ENCODE measurements at places on chromosomes 6 and 20.

DNA sequence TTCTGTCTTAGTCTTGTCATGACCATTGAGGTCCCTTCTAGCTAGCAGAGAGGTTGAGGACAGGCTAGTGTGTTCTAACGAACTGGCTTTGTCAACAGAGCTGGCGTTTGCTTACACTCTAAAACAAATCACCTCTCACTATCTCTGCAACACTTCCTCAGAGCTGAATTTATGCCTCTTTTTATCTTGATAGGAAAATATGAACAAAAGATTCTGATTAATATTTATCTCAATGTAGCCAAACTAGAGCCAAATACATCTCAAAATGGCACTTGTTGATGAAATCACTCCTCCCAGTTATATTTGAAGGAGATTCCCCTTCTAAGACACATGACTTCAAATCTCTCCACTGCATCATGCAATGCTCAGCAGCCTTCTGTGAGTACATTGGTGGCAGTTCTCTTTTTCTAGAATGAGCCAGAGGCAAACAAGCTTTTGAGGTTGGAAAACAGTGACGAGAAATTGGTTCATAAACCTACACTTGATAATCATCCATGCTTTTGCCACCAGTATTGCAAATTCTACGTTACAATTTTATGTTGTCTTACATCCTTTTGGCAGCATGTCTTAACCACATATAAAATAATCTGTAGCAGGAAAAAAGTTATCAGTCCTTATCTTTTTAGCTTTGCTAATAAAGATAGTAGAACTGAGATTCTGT, 615.7 kb upstream of the CITED2 start:
- DNase-seq: no peak

DNA sequence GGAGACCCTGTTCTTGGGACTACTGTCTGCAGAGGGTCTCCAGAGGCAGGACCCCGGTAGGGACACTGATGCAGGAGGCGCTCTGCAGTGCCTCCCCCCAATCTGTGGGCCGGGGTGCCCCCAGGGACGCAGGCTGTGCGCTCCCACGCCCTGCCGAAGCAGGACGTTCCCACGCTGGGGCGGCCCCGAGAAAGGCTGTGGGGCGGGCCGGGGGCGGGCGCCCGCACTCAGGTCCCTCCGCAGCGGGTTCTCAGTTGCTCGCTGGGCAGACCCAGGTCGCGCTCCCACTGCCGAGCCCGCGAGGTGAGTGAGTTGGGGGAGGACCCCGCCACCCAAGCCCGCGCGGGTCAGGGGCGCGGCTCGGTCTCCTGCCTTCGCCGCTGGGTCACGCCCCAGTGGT, at the start of gene COX4I2:
TSS of gene COX4I2 (plus strand) at position 253 of the 400 bp plus-strand sequence. CDS start 1,106 bp downstream, outside the sequence.
- DNase-seq: no peak

DNA sequence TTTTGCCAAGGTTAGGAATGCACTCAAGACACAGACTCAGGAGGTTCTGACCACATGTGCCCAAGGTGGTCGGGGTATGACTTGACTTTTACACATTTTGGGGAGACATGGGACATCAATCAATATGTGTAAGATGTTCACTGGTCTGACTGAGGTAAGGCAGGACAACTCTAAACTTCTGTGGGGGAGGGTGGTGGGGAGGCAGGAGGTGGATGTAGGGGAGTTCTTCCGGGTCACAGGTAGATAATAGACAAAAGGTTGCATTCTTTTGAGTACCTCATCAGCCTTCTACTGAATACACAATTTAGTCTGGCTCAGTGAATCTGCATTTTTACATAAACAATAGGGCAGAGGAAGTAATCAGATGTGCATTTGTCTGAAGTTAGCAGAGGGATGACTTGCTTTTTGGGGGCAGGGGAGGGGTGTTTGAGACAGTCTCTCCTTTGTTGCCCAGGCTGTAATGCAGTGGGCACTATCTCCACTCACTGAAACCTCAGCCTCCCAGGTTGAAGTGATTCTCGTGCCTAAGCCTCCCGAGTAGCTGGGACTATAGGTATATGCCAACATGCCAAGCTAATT, 10.9 kb downstream of the ECHDC1 start:
- DNase-seq: no peak

DNA sequence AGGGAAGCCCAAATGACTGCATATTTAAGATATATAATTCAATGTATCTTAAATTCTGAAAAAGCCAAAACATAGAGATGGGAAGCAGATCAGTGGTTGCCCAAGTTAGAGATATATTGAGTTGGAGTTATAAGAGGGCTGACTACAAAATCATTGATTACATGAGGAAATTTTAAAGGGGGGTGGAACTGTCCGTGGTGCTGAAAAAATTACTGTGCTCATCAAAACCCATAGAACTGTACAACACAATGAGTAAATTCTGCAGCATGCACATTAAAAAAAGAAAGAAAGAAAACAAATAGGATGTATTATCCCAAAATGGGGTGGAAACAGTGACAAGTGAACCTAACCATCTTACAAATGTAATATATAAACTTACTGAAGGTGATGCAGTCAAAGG, 100.9 kb downstream of the FUT9 start:
- no peak for DNase-seq

- peak; percentile 76 for DNase-seq
Observed at GRCh38 chr6:139977887-139978332, 603.5 kb upstream of the CITED2 start.
